ENCODE measurements at places on chromosomes 4 and X.

GRCh38 chr4:46211406-46211805, 87.6 kb upstream of the GABRG1 start:
- no peak for DNase-seq

GRCh38 chr4:1547131-1547855, 136.8 kb downstream of the FAM53A start:
- DNase-seq: no peak

DNA sequence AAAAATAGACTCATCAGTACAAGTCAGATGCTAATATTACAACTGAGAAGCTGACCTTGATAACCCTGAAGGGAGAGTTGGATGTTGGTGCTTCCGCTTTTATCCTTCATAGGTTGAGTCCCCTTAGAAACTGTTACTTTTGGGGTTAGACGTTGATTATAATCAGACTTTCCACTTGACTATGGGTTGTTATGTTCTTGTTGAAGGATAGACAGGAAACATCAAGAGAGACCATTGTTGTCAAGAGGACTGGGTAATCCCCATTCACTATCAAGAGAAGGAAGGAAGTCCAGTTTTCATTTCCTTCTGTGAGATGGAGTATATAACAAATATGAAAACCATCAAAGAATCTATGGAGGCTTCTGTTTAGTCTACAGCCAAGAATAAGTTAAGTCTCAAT, 229.9 kb upstream of the AFF2 start:
- DNase-seq: no peak

DNA sequence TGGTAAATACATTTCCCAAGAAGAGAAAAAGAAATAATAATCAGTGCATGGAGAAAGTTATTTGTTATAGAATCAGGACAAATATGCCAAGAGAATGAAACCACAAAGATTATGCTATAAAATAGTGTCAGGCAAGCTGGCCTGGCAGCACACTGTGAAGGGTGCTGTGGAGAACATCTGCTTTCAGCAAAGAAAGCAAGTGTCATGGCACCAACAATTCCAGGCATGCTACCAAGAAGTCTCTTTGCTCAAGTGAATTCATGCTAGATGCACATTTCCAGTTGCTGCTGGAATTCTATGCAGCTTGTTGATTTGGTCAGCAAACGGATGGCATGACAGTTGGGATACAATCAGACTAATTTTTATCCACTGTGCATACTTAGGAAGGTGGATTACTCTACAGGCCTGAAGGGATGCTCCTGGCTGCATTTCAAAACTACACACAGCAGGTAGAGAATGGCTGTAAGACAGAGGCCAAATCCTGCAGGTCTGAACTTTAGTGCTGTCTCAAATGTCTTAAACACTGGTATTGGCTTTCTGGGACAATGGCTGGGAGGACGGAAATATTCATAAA, 154.6 kb upstream of the FAT1 start:
- no peak for DNase-seq

DNA sequence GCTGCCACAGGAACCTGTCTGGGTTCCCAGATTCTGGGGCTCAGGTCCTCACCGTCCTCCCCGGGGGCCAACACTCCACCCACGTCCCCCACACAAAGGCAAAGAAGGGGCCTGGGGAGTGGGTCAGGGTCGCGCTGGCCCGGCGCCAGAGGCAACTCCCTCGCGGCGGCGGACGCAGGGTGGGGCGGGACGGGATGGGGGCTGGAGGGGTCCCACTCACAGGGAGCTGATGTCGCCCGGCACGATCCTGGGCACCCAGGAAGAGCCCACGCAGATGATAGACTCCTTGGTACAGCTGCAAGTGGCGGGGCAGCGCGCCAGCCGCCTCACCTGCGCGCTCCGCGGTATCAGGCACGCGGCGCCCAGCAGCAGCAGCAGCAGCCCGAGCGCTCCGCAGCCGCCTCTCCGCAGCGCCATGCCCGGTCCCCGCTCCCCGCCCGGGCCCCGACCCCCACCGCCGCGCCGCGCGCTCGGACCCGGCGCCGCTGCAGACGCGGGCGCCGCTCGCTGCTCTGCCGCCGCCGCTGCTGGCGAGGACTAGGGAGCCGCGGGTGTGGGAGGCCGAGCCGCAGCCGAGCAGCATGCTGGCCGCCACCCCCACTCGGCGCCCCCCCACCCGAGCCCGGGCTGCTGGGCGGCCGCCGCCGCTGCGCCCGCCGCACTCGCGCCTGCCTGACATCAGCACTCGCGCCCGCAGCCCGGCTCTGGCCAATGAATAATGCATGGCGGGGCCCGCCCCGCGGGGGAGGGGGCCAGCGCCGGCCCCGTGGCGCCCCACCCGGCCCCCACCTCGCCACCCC, at the start of gene LGI2:
TSS of gene LGI2 (minus strand) at position 670 of the 800 bp plus-strand sequence. CDS start at position 417, 253 bp downstream.
- no peak for DNase-seq

DNA sequence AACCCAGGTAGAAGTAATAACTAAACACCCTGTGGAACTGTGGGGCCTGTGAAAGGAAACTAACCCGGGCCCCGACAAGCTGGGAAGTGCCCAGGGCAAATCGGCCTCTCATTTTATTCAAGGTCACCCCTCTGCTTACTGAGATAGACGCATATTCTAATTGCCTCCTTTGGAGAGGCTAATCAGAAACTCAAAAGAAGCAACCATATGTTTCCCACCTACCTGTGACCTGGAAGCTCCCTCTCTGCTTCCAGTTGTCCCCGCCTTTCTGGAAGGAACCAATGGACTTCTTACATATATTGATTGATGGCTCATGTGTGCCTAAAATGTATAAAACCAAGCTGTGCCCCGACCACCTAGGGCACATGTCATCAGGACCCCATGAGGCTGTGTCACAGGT, 23.1 kb upstream of the DHRSX start:
- DNase-seq: no peak

DNA sequence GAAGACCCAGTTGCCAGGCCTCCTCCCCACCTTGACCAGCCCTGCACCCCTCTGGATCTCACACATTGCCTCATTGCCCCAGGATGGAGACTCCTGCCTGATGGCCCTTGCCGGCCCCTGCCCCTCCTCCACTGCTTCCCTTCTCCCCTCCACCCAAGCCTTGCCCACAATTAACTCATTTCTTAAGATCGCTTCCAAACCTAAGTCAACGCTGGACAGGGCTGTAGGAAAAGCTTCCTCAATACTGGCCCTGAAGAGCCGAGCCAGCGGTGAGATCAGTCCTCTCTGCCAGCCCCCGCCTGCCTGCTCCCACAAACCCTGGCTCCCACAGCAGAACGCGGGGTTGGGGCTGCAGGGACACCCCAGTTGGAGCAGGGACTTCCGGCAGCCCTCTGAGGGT, 7.5 kb upstream of the HAUS7 start:
- DNase-seq: no peak

GRCh38 chr4:147589586-147589985, 27.6 kb upstream of the TMEM184C start:
- peak; percentile 56 for DNase-seq

- no peak for DNase-seq
These were observed 57.0 kb upstream of the GBA3 start for GRCh38 chr4:22635692-22636091.

GRCh38 chr4:93731456-93731855, 97.1 kb upstream of the ATOH1 start:
- DNase-seq: no peak

- no peak for DNase-seq
These were observed 36.6 kb downstream of the GRSF1 start for GRCh38 chr4:70802928-70803580.

GRCh38 chrX:38817004-38817703, 15.9 kb downstream of the MID1IP1 start:
- DNase-seq: no peak

- DNase-seq: no peak
These were observed 87.4 kb downstream of the KIT start for GRCh38 chr4:54745031-54745770.

DNA sequence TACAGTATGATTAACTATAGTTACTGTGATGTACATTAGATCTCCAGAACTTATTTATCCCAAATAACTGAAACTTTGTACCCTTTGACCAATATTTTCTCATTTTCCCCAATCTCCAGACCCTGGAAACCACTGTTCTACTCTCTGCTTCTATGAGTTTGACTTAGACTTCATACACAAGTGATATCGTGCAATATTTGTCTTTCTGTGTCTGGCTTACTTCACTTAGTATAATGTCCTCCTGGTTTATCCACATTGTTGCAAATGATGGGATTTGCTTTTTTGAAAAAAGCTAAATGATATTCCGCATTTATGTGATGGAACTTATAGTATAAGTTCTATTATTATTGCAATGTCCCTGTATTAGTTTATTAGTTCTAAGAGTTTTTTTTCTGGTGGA, 81.8 kb upstream of the SOD3 start:
- DNase-seq: no peak

DNA sequence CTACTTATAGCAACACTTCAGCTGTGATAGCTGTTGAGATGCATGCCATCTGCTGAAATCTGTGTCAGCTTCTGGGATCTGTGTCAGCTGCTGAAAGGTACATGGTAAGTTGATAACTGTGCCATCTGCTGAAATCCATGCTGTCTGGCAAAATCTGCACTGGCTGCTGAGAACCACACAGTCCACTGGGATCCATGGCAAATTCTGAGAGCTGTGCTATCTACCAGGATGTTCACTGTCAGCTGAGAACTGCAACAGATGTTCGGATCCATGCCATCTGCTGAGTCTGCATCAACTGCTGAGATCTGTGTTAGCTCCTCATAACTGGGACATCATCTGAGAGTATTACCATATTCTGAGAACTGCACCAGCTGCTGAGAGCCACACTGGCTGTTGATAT, 430.5 kb upstream of the POU3F4 start:
- no peak for DNase-seq

- DNase-seq: no peak
These were observed 2.9 kb downstream of the LAMTOR3 start for GRCh38 chr4:99891351-99891750.

GRCh38 chrX:115297189-115297588, 7.7 kb downstream of the LUZP4 start:
- DNase-seq: no peak

- no peak for DNase-seq
These were observed 32.7 kb downstream of the ADGRG2 start for GRCh38 chrX:19089555-19090040.

- DNase-seq: no peak
These were observed 2.5 kb downstream of the CACNA1F start for GRCh38 chrX:49230500-49231232.

DNA sequence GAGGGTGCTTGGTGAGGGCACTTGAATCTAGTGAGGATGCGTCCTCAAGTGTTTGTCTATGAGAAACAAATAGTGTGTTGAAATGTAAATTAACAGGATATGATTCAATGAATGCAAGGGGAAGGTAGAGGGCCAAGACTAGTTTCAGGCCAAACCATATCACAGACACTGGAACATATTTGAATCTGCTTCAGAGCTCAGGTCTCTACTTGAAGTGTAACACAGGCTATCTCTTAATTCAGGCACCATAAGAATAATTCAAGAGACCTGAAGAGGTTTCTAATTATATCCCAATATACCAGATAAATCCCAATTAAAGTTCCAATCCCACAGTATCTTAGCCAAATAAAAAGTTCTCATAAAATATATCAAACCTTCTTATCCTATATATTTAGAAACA, 146.5 kb upstream of the INTU start:
- no peak for DNase-seq

DNA sequence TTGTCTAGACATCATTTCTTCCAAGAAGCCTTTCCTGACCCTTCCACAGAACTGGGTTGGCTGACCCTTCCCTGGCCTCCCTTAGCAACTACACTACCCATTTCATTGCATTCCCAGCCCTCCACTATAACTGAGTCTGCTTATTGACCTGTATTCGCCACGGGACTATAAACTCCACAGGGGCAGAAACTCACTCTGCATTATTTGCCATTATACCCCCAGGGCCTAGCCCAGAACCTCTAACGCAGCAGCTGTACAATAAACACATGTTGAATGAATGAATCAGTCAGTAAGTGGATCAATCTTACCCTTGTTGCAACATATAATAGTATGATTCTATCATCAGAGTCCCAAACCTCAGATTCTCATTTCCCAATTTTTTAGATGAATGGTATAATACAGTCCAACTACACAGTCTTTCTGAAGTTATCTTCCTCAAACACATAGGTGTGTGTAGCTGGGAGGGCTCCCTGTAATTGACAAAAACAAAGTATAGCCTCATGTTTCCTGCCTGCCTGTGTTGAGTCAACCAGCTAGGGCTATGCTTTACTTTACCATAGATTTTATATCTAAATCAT, 209.3 kb downstream of the CHIC2 start:
- no peak for DNase-seq

GRCh38 chr4:14084598-14084997, 457.1 kb upstream of the BOD1L1 start:
- DNase-seq: no peak

DNA sequence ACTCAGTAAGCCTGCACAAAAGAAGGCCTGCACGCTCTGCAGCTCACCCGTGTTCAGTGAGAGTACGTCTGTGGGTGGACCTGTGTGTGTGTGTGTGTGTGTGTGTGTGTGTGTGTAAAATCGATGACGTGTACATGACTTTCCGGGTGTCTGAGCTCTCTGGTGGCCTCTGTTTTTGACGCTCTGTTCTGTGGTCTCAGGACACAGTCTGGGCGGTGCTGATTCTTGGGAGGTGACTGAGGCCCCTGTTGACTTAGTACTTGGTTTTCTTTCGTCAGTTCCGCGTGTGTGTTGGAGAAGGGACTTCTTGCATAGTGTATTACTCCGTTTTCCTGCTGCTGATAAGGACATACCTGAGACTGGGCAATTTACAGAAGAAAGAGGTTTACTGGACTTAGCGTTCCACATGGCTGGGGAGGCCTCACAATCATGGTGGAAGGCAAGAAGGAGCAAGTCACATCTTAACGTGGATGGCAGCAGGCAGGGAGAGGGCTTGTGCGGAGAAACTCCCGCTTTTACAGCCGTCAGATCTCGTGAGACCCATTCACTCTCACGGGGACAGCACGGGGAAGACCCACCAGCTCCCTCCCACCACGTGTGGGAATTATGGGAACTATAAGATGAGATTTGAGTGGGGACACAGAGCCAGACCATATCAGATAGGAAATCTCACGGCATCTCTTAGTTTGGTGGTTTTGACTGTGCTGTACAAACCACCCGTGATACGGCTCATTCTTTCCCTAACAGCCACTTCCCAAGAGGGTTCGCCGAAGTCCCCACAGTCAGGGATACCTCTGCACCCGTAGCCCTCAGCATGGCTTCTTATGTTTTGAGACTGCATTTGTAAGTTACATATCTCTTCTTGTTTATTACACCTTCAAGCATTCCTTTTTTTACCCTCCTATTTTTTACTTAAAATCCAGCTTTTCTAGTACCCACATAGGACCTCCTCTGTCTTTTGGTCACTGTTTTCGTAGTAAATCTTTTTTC, 24.5 kb downstream of the UVSSA start:
- DNase-seq: no peak

DNA sequence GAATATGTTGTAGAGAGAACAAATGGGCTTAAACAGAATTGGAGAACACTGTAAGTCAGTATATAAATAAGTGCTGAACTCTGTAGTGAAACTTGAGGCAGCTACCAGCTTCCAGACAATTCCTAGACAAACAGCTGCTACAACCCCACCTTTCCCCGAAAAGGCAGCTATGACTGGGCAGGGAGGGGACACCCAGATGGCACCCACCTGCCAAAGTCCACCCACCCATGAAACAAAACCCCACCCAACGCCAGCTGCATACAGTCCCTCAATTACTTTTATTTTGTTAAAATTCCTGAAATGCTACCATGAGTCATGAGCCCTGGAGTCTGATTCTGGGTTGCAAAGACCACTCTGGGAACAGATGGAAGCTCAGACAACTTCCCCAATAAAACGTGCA, 24.4 kb downstream of the RELL1 start:
- DNase-seq: no peak
